ENCODE measurements at places on chromosomes 13 and 19. TPM values are rescaled to one million over a fixed set of nuclear protein-coding genes. Genes with fewer than 3 reads are reported as not detected.
A peak's percentile ranks its signal among the peaks of the same experiment; 100 is the strongest.

- H3K4me1 ChIP-seq, result peaks cover 65% of the 10 kb centered on the region
- H3K4me3 ChIP-seq, result no peak overlapping the region
- H3K27me3 ChIP-seq, result no peaks in the 10 kb centered on the region
- DNase-seq, result no peak
- no peaks in the 10 kb centered on the region for H3K36me3 ChIP-seq
These were observed 14.7 kb downstream of the LRCH1 start for GRCh38 chr13:46567671-46568070.

DNA sequence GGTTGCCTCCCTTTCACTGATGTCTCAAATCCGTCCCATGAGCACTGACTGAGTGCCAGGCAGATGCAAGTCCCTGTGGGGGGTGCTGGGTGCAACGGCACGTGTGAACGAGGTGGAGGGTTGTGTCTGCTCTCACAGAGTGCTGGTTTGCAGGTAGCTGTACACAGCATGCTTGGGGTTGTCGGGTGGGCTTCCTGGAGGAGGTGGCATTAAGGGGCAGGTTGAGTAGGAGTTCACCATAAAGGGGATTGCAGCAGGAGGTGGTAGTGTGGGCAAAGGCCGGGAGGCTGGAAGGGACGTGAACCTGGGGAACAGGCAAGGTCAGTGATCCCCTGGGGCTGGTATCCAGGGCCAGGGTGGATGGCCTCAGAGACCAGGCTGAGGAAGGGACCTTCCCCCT lies 17.2 kb downstream of the COLGALT1 start:
- H3K4me1 ChIP-seq, result peaks cover 5% of the 10 kb centered on the region
- no peak overlapping the region for H3K27ac ChIP-seq
- H3K27me3 ChIP-seq, result no peaks in the 10 kb centered on the region
- no peak overlapping the region for H3K4me3 ChIP-seq

DNA sequence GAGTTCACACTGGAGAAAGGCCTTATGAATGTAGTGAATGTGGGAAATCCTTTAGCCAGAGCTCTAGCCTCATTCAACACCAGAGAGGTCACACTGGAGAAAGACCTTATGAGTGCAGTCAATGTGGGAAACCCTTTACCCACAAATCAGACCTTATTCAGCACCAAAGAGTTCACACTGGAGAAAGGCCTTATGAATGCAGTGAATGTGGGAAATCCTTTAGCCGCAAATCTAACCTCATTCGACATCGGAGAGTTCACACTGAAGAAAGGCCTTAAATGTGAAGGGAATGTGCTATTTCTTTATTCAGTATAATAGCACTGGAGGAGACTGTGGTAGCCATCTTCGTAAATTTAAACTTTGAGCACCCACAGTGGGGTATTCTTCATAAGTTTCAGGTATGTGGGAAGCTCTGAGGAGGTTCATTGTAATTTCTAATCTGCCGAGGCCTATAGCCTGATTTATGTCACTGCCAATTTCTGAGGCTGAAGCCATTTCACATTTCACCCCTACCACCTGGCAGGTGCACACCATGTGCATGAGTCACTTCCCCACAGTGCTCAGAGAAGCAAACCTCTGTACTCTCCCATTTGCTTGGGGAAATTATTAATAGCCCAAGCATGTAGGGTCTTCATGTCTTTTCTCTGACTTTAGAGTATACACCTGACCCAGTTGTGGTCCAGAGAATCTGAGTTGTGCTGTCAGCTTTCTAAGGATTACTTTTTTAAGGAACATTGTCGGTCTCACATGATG lies 6.4 kb downstream of the ZNF551 start:
- peak; percentile 4 for DNase-seq
- no peak overlapping the region for H3K4me3 ChIP-seq
- peaks cover 1% of the 10 kb centered on the region for H3K4me1 ChIP-seq
- no peak overlapping the region for H3K27ac ChIP-seq
- peaks cover 53% of the 10 kb centered on the region for H3K36me3 ChIP-seq

GRCh38 chr19:38213469-38213868 lies 10.6 kb downstream of the DPF1 start:
- no peak overlapping the region for H3K27ac ChIP-seq
- H3K36me3 ChIP-seq, result no peaks in the 10 kb centered on the region
- H3K4me1 ChIP-seq, result peaks cover 24% of the 10 kb centered on the region
- no peak overlapping the region for H3K4me3 ChIP-seq

DNA sequence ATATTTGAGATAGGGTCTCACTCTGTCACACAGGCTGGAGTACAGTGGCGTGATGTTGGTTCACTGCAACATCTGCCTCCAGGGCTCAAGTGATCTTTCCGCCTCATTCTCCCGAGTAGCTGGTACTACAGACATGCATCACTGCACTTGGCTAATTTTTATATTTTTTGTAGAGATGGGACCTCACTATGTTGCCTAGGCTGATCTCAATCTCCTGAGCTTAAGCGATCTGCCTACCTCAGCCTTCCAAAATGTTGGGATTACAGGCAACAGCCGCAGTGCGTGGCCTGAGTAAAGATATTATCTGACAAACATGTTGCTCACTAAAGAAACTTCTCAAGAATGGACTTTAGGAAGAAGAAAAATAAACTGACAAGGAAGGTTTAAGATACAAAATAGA lies 125.4 kb upstream of the ABCC4 start:
- no peak overlapping the region for H3K4me3 ChIP-seq
- DNase-seq, result no peak
- no peaks in the 10 kb centered on the region for H3K4me1 ChIP-seq
- no peaks in the 10 kb centered on the region for H3K36me3 ChIP-seq

DNA sequence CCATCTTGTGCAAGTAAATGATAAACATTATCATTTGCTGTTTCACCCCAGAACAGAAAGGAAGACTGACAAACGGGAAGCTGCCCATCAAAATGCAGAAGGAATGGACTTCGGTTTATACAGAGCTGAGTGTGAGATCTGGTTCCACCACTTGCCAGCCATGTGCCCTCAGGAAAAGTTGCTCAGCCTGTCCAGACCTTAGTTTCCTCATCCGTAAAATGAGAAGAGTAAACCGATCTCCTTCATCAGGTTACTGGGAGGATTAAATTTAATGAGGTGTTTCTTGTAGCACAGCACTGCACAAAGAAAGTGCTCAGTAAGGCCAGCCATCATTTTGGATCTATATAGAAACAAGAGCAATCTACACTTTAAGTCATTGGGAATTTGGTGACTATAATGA lies 36.7 kb upstream of the SERP2 start:
- no peaks in the 10 kb centered on the region for H3K36me3 ChIP-seq
- H3K4me3 ChIP-seq, result no peak overlapping the region
- H3K27ac ChIP-seq, result no peak overlapping the region
- no peaks in the 10 kb centered on the region for H3K27me3 ChIP-seq

DNA sequence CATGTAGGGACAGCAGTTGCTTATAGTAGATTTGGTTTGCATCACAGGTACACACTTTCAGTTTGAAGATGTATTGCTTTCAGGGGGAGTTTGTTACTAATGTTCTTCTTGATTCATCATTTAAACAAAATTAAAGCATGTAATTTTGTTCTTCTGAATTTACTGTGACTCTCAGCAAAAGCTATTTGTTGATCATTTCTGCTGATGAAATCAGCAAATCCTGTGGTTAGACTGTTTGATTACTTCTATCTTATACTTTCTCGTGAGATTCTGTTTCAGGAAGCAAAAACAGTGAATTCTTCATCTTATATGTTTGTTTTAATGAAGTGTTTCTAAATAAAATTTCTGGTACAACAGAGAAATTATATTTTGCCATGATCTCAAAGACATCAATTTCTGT lies 497.6 kb downstream of the GPC6 start:
- H3K36me3 ChIP-seq, result no peaks in the 10 kb centered on the region
- no peak overlapping the region for H3K4me3 ChIP-seq
- H3K4me1 ChIP-seq, result peaks cover 9% of the 10 kb centered on the region
- H3K27ac ChIP-seq, result no peak overlapping the region
- no peak for DNase-seq

Gene BEST2
- total RNA-seq, result not detected

Gene RASGRP4
- 3.0 TPM for total RNA-seq

Gene TNNT1
- total RNA-seq, result not detected

DNA sequence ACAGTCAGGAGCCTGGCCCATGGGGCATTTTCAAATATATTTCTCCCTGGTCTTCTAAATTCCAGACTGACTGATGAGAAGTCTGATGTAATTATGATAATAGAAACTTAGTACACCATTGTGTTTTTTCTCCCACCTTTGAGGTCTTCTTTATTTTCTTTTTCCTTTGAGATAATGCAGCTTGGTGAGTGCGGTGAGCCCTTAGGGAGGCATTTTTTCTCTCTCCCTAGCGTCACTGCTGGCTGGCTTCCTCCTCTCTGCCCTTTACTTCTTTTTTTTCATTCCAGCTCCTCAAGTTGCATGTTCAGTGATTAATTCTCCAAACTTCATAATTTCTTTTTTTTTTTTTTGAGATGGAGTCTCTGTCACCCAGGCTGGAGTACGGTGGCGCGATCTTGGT lies 12.8 kb upstream of the CDC42EP5 start:
- H3K36me3 ChIP-seq, result no peaks in the 10 kb centered on the region
- no peaks in the 10 kb centered on the region for H3K4me1 ChIP-seq
- peaks cover 3% of the 10 kb centered on the region for H3K27me3 ChIP-seq

GRCh38 chr19:6644796-6645195 lies 25.2 kb downstream of the TNFSF14 start:
- H3K27me3 ChIP-seq, result peaks cover 18% of the 10 kb centered on the region
- no peak overlapping the region for H3K27ac ChIP-seq
- H3K36me3 ChIP-seq, result no peaks in the 10 kb centered on the region
- no peaks in the 10 kb centered on the region for H3K4me1 ChIP-seq
- no peak overlapping the region for H3K4me3 ChIP-seq

Gene TUBB4A
- 6.1 TPM for total RNA-seq

DNA sequence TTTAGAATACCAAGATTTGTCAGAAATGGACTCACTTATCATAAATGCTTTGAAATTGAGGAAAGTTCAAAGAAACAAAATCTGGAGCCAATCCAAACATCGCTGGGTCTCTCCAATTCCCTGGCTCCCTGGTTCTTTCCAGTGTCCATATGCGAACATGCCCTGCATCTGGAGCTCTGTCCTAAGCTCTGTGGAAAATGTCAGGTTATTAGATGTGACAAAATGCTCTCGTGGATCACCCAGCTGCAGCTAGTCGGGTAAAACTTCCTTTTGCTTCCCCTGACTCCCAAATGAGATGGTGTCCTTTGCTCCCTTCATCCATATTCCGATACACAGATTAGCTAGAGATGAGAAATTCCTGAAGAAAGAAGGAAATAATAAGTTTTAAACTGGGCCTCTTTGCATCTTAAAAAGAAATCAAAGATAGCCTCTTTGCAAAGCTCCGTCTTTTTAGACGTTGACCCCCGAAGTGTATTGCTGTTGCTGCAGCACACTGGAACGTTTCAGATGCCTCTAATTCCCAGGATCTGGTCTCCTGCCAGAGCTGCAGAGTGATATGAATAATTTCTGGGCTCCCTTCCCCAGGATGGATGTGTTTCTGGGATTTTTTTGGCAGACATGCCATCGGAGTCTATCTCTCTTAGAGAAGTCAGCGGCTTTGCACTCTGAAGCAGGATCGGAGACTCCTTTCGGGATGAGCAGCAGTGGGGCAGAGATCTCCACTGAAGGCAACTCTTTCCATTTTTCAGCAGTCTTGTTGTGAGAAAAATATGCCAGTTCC lies 102.9 kb downstream of the TEX26 start:
- no peak overlapping the region for H3K27ac ChIP-seq
- no peaks in the 10 kb centered on the region for H3K4me1 ChIP-seq
- H3K4me3 ChIP-seq, result no peak overlapping the region
